MM.1S (cell line): ENCODE measurements at places on chromosomes 4 and X.

DNA sequence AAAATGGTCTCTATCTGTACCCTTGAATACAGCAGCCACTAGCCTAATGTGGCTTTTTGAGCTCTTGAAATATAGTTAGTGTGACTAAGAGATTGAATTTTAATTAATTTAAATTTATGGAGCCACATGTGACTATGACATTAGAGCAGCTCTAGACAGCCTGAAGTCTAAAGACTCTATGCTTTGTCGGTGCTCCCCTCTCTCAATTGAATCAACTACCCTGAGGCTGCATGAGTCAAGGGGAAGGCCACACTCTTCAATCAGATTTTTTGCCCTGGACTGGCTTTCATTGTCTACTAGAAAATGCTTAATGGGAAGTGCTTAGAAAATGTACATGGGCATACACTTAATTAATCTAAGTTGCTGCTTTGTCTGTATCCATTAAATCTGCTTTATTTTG, 11.7 kb downstream of the TLR7 start:
- H3K27ac ChIP-seq: no peak overlapping the region
- H3K27me3 ChIP-seq: no peaks in the 10 kb centered on the region
- H3K4me1 ChIP-seq: peaks cover 19% of the 10 kb centered on the region
- H3K36me3 ChIP-seq: no peaks in the 10 kb centered on the region

GRCh38 chr4:142128529-142128928, 492.1 kb downstream of the IL15 start:
- no peak overlapping the region for H3K27ac ChIP-seq
- DNase-seq: no peak
- H3K27me3 ChIP-seq: no peaks in the 10 kb centered on the region
- H3K4me3 ChIP-seq: no peak overlapping the region
- H3K4me1 ChIP-seq: no peaks in the 10 kb centered on the region

DNA sequence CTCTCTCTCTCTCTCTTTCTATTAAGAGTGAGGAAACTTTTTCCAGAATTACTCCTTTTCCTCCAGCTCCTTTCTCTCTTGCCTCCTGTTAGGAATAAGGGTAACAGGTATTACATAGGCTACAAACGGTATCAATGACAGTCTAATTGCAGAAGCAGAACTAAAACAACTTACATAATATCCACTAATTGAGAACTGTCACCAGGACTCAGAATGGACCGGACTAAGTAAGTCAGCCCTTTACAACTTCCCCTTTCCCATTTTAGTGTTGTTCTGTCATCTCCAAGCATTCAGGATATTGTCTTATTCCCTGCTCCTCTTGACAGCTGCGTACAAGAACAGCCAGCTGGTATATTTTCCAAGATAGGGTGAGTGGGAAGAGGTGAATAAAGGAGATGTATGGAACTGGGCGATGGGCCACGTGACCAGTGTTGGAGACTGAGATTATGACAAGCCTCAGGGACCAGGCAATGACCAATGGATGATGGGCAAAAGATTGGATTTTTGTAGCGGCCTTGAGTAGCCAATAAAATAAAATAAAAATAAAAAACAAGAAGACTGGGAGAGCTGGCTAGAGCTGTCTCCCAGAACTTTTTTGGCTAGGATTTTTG, 2.3 kb upstream of the FNIP2 start:
- H3K27ac ChIP-seq: no peak overlapping the region
- H3K27me3 ChIP-seq: no peaks in the 10 kb centered on the region
- no peak overlapping the region for H3K4me3 ChIP-seq
- DNase-seq: no peak

DNA sequence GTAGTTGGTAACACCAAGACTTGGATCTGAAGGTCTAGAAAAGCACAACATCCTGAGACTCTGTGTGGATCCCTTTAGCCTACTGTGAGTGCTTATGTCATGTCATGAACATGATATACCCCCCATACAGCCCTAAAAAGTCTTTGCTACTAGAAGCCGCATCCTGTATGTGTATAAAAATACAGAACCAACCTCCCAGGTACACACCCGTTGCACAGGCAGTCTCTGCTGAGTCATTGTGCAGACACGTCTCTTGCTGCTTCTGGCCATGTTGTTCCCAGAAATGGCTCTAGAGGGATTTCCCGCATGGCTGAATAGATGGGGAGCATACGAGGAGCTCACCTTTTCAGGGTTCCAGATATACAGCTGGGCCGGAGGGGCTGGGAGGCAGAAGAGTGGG, 93.3 kb downstream of the MAMLD1 start:
- H3K36me3 ChIP-seq: no peaks in the 10 kb centered on the region
- no peak overlapping the region for H3K27ac ChIP-seq

GRCh38 chr4:168972596-168972995, 37.5 kb downstream of the CBR4 start:
- H3K36me3 ChIP-seq: no peaks in the 10 kb centered on the region
- no peaks in the 10 kb centered on the region for H3K4me1 ChIP-seq
- no peak overlapping the region for H3K27ac ChIP-seq

DNA sequence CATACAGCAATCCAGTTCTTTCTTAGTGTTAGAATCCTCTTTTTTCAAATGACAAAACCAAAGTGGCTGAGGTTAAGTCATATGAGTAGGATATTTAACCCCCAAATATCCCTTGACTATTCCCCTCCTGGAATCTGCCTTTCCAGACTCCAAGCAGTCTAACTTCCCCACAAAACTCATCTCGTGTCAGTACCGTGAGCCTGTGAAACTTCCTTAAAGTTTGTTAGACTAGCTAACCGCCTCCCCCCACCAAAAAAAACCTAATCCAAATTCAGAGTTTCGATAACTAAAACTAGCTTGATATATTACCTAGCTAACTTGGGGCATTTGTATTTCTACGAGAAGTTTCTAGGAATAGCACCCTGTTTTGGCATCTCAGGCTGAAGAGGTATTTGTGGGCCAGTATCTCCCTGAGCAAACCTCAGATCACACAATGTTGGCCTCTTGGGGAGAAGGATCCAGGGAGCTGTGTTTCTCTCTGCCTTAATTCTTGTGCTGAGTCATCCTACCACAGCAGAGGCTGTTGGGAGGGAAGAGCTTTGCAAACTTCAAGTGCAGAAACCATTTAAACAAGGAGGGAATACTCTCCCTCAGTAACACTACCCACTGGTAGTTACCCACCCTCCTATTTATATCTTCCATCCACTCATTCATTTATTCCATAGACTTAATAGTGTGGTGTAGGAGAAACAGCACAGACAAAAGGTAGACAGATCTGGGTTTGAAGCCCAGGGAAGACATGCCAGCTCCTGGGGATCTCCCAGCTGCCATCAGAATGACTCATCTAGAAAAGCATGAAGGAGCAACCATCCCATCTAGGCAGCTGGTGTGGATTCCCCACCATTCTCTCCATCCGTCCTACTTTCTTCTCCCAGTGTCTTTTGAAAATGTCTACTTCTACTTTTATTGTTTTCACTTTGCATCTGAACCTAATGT, 39.3 kb upstream of the TXK start:
- H3K4me1 ChIP-seq: peaks cover 39% of the 10 kb centered on the region
- H3K27me3 ChIP-seq: no peaks in the 10 kb centered on the region
- peaks cover 39% of the 10 kb centered on the region for H3K36me3 ChIP-seq
- no peak overlapping the region for H3K27ac ChIP-seq
- no peak for DNase-seq
- no peak overlapping the region for H3K4me3 ChIP-seq

GRCh38 chrX:130874751-130875150, 28.3 kb downstream of the ENOX2 start:
- no peaks in the 10 kb centered on the region for H3K27me3 ChIP-seq
- no peak for DNase-seq
- no peaks in the 10 kb centered on the region for H3K36me3 ChIP-seq
- no peak overlapping the region for H3K27ac ChIP-seq
- no peak overlapping the region for H3K4me3 ChIP-seq
- no peaks in the 10 kb centered on the region for H3K4me1 ChIP-seq

GRCh38 chrX:139113708-139114107, 402.2 kb upstream of the FGF13 start:
- no peak for DNase-seq
- H3K27ac ChIP-seq: no peak overlapping the region
- no peaks in the 10 kb centered on the region for H3K36me3 ChIP-seq
- H3K27me3 ChIP-seq: no peaks in the 10 kb centered on the region
- no peaks in the 10 kb centered on the region for H3K4me1 ChIP-seq
- no peak overlapping the region for H3K4me3 ChIP-seq

GRCh38 chr4:76585897-76586360, 150.9 kb downstream of the SHROOM3 start:
- H3K4me3 ChIP-seq: peak overlapping the region; percentile 73
- H3K27me3 ChIP-seq: no peaks in the 10 kb centered on the region
- H3K4me1 ChIP-seq: peaks cover 4% of the 10 kb centered on the region; the same call in 1 of the 2 replicates
- peak; percentile 91 for DNase-seq
- peak overlapping the region; percentile 62 for H3K27ac ChIP-seq
- no peaks in the 10 kb centered on the region for H3K36me3 ChIP-seq

GRCh38 chrX:24767557-24767956, 73.8 kb downstream of the POLA1 start:
- H3K36me3 ChIP-seq: no peaks in the 10 kb centered on the region
- no peak overlapping the region for H3K27ac ChIP-seq
- no peak overlapping the region for H3K4me3 ChIP-seq
- H3K4me1 ChIP-seq: no peaks in the 10 kb centered on the region

GRCh38 chr4:2354118-2354517, 64.3 kb downstream of the ZFYVE28 start:
- H3K36me3 ChIP-seq: no peaks in the 10 kb centered on the region
- no peak overlapping the region for H3K27ac ChIP-seq

GRCh38 chr4:71635139-71635748, 148.6 kb downstream of the GC start:
- no peak for DNase-seq
- H3K36me3 ChIP-seq: no peaks in the 10 kb centered on the region
- no peaks in the 10 kb centered on the region for H3K27me3 ChIP-seq
- no peak overlapping the region for H3K4me3 ChIP-seq

DNA sequence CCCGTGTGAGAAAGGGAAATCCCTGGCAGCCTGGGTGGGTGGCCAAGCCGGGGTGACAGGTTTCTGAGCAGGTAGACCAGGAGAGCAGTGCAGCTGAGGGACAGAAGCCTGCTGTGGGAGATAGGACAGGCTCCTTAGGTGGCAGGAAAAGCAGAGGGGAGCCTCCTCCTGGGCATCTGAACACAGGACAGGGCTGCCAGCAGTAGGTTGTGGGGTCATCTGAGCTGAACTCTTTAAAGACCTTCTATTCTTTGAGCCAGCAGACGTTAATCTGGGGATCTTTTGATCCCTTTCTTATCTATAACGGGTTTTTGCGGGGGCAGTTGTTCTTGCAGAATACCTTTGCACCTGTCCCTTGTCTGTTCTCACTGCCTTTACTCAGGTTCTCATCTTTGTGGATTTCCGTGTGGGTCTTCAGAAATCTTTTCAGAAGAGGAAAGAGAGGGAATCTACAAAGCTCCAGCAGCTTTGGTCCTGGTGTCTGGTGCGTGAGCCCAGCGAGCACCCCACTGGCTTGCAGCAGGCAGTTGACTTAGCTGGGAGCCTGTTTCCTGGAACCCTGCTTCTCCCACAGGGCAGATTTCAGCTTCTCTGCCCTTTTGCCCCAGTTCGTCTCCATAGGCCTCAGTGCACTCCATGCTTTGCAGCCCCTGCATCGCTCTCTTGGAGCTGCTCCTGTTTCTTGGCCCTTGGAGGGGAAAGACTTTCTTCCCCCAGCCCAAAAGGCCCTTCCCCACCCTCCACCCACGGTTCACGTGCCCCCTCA, 35.8 kb upstream of the TADA2B start:
- H3K4me1 ChIP-seq: peaks cover 14% of the 10 kb centered on the region
- no peaks in the 10 kb centered on the region for H3K27me3 ChIP-seq
- peak overlapping the region; percentile 61; the same call in 1 of the 2 replicates for H3K27ac ChIP-seq
- peaks cover 19% of the 10 kb centered on the region for H3K36me3 ChIP-seq
- no peak for DNase-seq

GRCh38 chrX:53587795-53588420, 98.6 kb downstream of the HUWE1 start:
- no peak for DNase-seq
- no peak overlapping the region for H3K4me3 ChIP-seq
- no peaks in the 10 kb centered on the region for H3K4me1 ChIP-seq
- H3K36me3 ChIP-seq: no peaks in the 10 kb centered on the region; the same call in 1 of the 2 replicates
- no peak overlapping the region for H3K27ac ChIP-seq
- H3K27me3 ChIP-seq: no peaks in the 10 kb centered on the region

DNA sequence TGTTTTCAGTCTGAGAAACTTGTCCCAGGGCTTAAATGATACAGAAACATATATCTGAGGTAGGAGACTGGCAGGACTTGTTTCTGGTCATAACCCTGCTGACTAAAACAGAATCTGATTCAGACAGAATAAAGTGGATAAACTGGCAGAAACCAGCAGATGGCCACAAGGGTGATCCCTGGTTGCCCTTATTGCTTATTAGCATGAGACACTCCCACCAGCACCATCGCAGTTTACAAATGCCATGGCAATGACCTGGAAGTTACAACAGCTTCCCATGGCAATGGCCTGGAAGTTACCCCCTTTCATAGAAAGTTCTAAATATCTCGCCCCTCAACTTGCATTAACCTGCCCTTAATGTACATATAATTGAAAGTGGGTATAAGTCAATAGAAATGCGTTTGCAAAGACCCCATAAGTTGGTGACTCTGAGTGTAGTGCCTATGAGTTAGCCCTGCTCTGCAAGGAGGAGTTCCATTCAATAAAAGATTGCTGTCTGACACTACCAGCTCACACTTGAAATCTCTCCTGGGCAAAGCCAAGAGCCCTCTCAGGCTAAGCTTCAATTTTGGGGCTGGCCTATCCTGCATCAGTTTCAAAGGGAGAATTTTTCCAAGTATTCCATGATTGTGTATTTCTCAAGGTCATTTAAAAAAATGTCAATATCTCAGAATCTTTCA, 52.9 kb upstream of the PAGE5 start:
- no peak for DNase-seq
- H3K27me3 ChIP-seq: no peaks in the 10 kb centered on the region
- H3K27ac ChIP-seq: no peak overlapping the region

DNA sequence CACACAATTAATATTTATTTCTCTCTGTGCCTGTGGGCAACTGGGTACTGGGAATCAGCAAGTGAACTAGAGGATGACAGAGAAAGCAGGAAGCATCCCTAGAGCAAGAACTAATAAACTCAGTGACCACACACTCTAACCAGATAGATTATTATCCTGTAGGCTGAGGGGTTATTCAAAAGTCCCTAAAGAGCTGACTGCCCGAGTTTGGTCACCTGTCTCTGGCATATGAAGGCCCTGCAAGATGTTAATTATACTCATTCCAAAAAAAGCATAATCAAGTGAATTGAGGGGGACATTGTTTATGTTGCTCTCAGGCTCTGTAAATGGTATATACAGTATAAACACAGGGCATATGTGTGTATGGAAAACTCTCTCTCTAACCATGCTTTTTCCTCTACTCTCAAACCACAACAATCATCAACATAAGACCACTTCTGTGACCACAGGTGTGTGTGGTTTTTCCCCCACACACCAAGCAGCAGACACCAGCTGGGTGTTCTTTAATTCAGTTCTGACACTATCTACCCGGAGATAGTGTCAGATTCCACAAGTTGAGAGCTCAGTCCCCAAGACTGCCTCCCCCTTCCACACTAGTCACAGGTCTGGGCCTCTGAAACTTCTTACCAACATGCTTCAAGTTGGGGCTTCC, 6.2 kb upstream of the HPSE start:
- no peaks in the 10 kb centered on the region for H3K27me3 ChIP-seq
- DNase-seq: peak; percentile 87
- H3K36me3 ChIP-seq: no peaks in the 10 kb centered on the region
- H3K4me3 ChIP-seq: no peak overlapping the region
